ENCODE measurements at places on chromosomes 3 and 15.

GRCh38 chr15:26438718-26439117 is 334.1 kb downstream of the GABRB3 start:
- DNase-seq: no peak

DNA sequence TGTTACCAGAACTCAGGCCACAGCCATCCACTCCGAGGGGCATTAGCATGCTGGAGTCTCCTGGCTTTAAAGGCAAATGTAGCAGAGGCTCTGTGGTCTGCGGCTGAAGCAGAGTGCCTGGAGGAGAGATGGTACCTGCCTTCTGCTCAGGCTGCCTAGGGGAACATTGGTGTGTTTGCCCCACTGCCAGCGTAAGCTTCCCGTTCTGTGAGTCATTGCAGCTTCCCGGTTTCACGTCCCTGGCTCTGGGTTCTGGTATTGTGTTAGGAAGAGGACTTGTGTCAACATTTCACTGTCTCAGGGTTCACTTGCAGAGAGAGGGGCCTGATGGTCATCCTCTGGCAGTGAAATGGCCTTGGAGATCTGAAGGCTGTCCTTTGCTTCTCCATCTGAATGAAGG is 1.8 kb downstream of the GASK1A start:
- no peak for DNase-seq

DNA sequence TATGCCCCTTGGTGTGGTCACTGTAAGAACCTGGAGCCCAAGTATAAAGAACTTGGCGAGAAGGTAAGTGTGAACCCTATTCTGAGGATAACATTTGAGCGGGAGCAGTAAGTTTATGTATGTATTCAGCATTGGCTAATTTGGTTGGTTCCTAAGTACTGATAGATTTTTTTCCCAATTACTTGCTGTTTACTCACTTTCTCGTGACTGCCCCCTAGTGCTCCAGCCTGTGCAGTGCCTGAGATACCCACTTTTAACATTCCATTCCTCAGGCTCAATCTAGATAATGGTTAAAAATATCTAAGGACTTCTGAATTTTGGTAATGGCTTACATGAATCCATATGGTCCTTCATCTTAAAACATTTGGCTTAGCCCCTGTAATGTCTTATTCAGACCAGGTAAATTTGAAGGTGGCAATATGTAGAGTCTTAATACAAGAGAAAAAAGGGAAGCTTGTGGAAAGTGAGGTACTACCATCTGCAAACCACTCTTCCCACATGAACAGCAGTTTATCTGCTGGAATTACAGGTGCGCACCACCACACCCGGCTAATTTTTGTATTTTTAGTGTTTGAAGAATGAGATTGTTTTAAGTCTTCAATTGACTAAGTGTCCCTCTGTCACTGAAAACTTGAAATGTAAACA is 7.1 kb downstream of the ELL3 start:
- peak; percentile 41 for DNase-seq

- no peak for DNase-seq
Measured at GRCh38 chr3:55626279-55626665, 139.2 kb upstream of the WNT5A start.

- no peak for DNase-seq
Measured at GRCh38 chr3:56629047-56629446, 54.0 kb downstream of the TASOR start.

DNA sequence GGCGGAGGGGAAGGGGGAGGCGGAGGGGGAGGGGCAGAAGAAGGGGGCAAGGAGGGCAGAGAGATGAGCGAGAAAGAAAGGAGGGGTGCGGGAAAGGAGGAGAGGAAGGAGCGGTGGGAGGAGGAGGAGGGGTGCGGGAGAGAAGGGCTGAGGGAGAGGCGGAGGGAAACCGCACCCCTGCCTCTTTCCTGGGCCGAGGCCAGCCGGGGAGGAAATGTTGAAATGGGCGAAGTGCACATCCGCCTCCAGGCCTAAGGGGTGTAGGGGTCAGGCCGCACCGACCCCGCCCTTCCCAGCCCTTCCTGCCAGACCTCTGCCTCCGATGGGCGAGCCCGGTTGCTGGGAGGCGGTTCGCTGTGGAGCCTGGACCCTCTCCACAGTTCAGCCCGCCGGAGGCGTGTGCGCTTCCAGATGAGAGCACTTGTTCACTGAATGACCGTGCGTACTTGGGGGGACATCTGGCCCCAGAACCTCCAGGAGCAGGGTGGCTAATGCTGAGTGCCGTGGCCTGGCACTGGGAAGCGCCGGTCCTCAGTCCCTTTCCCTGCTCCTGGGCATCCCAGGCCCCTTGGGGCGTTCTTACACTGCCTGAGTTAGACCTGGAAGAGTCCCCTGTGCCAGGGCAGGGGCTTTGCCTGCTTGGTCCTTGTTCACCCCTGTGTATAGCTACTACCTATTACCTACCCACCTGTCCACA is 110.3 kb upstream of the KLF13 start:
- DNase-seq: no peak

GRCh38 chr15:40328176-40328575 is 4.7 kb downstream of the INAFM2 start:
- DNase-seq: no peak

GRCh38 chr15:77475898-77476297 is 55.2 kb downstream of the HMG20A start:
- DNase-seq: no peak

- no peak for DNase-seq
Measured at GRCh38 chr3:124345845-124346244, 353.9 kb upstream of the ROPN1 start.

GRCh38 chr15:55514414-55514850 is 6.4 kb upstream of the DNAAF4 start:
- DNase-seq: no peak

DNA sequence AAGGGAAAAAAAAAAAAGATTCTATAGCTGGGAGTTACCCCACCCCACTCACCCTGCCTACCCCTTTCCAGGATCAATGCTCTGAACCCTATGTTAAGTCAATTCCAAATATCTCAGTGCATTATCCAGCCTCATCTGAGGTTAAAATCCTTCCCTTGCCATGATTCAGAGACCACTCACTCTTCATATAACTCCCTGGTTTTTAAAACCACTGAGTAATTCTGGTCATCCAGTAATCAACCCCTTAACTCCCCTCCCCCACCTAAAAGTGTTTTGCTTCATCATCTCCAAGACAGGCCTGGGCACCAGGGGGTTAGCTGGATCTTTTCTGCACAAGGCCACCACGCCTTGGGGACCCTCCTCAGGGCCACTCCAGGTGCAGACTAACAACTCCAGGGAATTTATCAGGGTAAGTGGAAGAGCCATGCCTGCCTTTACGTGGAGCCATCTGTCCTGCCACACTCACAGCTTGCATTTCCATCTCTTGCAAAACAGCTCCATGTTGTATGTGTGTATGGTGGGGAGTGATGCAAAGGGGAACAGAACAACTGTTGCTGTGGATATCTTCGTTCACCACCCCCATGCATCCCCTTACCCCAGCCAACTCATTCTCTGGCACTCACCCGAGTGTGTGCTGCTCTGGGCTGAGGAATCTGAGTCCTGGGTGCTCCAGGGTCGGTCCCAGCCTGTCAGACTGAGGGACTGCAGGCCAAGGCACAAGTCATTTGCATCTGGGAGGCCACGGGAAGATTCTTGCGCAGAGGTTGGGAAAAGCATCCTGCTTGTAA is 30.7 kb upstream of the RPS17 start:
- DNase-seq: peak; percentile 5

DNA sequence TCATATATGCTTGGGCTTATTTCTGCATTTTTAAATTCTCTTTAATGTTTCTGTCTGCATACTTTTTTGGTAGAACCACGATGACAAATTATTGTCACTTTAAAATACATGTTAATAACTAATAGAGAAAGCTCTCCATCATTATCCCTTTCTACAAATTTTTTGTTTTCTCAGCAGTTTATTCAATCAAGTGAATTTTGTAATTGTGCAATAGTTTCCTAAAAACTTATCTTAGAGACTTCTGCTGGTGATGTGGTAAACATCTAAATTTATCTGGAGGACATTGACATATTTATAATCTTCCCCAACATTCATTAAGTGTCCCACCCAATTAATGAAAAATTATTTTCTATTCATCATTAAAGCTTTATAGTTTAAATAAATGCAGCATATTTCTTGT is 215.3 kb downstream of the MEX3B start:
- no peak for DNase-seq

DNA sequence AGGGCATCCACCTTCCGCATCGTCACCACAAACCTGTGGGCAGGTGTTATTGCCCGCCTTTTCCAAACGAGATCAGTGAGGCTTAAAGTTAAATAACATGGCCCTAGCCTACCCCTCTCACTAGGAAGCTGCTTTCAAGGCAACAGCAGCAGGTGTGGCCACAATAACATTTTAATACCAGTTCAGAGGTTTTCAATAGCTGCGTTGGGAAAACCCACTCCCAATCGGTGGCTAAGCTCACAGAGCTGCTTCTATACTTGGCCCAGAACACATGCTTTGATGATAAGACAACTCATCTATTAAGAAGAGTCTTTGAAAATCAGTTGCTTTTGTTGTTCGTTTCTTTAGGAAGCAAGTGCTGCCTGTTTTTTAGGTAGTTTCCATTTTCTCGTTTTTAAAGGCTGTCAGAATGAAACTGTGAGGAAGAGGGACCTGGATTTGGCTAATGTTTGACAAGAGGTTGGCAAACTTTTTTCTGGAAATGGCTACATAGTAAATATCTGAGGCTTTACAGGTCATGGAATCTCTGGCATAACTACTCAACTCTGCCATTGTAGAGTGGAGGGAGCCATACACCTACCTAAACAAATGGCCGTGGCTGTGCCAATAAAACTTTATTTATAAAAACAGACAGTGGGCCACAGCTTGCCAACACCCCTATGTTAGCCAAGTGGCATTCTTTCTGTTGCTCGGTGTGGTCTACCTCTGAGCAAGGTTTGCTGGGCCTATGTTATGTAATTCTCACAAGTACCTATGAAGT is 179.6 kb downstream of the FEZF2 start:
- no peak for DNase-seq

DNA sequence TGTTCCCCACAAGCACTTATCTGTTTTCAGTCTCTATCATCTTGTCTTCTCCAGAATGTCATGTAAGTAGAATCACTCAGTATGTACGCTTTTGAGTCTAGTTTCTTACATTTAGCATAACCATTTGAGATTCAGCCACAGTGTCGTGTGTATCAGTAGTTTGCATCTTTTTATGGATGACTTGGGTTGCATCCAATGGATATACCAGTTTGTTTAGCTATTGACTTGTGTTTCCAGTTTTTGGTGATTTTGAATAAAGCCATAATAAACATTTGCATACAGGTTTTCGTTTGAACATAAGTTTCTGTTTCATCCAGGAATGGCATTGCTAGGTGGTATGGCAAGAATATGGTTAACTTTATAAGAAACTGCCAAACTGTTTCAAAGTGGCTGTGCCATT is 12.1 kb downstream of the GRIP2 start:
- no peak for DNase-seq

DNA sequence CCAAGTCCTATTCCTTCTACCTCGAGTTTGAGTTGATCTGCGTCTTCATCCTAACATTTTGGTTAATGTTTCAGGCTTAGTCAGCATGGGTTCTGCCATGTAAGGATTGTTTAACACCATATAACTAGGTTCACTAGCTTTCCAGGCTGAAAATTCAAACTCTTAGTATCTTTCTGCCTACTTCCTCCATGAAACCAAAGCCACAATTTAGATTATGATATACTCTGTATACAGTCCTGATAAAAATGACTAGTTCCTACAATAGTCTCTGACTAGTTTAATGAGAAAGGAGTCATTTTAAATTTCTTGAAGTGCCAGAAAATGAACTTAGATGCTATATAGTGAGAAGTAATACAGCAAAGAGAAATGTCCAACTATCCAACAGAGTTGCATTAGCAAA is 6.6 kb upstream of the BTLA start:
- DNase-seq: no peak

DNA sequence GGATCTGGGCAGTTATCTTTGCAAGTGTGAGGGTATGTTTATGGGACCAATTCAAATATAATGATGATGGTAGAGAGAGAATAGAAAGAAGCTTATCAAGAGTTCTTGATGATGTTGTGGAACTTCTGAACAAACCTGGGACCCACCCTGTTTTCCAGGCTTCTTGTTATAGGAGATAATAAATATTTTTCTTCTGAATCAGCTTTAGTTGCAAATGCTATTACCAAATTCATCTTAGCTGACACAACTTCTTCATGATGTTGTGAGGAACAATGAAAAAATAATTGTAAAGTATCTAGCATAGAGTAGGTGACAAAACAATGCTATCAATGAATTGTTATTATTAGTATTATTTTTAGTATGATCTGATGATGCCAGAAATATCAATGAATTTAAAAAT is 43.5 kb upstream of the PTX3 start:
- no peak for DNase-seq

- DNase-seq: no peak
Measured at GRCh38 chr15:91113030-91113429, 13.0 kb downstream of the SV2B start.

- DNase-seq: no peak
Measured at GRCh38 chr15:51135276-51135675, 40.6 kb upstream of the TNFAIP8L3 start.

DNA sequence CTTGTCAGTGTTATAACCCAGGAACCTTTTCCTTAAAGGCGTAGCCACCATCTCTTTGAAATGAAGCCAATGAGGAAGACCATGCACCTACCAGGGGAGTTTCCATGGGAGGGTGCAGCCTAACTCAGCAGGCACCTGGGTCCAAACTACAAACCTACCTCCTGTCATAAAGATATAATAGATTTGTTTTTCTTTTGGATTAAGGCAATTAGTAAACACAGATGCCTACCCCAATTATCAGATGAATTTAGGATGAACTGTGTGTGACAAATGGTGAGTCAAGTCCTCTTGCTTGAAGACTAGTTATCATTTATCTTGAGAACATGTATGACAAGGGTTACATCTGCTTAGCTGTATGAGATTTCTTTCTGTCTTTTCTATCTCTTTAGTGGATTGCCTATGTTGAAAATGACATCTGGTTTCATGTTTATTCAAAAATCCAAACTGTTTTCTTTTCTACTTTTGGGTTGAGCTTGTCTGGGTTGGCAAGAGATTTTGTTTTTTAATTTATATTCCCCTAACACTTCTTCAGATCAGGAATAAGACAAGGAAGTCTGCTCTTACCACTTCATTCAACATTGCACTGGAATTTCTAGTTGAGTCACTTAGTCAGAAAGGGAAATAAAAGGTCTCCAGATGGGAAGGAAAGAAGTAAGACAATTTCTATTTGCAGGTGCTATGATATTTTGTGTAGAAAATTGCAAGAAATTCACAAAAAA is 149.9 kb downstream of the NEK10 start:
- DNase-seq: no peak

DNA sequence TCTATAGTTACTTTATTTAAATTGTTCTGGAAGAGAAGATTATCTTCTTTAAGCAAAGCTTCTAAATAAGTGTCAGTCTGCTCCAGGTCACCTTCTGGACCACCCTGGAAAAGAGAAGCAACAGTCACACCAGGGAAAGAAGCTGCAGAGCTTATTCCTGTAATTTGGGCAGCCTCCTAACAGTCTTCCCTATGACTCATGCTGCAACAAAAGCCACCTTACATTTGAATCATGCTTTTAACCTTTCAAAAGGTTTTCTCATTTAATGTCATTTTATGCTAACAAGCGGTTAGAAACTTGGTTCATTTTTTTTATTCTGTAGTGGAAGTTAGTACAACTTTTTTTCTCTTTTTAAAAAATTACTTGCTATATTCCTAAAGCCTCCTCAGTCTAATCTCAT is 5.3 kb upstream of the GUCA1C start:
- no peak for DNase-seq

GRCh38 chr15:68537506-68537905 is 41.3 kb upstream of the CORO2B start:
- DNase-seq: no peak

GRCh38 chr3:12349895-12350811 is 61.3 kb downstream of the PPARG start:
- no peak for DNase-seq

GRCh38 chr3:56229311-56229710 is 239.0 kb downstream of the ERC2 start:
- DNase-seq: no peak

- DNase-seq: no peak
Measured at GRCh38 chr3:134941820-134942219, 146.8 kb downstream of the EPHB1 start.
